ENCODE measurements at places on chromosomes 1 and 21.
A peak's percentile ranks its signal among the peaks of the same experiment; 100 is the strongest.

DNA sequence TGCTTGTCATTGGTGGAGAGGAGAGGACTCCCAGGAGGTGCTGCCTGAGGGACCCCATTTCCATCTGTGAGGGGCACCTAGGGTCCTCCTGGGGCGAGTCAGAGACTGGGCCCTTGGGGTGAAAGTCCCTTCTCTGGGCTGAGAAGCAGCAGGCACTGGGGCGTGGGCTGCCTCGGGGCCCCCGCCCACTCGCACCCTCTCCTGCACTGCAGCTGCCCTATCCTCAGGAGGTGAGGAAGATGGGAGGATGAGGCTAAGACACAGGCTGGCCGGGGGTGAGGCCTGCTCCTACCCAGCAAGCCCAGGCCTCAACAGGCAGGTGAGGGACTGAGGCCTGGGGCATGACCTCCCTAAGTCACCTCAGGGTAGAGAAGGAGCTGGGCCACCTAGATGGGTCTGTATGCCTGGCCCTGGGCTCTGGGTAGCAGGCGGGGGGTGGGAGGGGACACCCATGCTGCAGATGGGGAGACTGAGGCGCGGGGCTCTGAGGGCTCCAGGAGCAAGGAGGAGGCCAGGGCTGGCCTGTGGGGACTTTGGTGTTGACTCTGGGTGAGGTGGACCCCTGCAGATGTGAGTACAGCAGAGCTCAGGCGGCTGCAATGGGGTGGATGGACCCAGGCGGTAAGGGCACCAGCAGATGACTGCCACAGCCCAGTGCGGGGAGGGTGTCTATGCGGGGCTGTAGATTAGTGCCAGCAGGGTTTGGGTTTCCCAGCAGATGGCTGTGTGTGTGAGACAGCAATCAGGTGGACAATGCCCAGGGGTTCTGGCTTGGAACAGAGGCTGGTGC is 10.4 kb upstream of the ZNF669 start:
- DNase-seq: no peak

GRCh38 chr1:234616644-234617043 is 6.7 kb upstream of the IRF2BP2 start:
- no peak for DNase-seq

DNA sequence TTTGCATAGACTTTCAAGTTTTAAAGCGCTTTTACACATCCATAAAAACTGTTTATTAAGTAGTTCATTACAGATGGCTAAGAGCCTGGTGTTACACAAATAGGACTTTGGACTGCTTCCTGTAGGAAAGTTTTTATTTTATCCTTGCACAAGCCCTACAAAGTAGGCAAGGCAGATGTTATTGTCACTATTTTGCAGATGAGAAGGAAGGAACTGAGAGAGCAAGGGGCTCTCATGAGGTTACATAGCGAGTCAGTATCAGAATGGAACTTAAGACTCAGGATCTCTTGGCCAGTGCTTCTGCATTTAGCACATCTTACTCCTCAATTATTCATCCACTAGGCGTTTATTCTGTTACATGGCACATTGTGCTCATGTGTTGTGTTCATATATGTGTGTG is 2.6 kb upstream of the MAPKAPK2 start:
- DNase-seq: no peak

DNA sequence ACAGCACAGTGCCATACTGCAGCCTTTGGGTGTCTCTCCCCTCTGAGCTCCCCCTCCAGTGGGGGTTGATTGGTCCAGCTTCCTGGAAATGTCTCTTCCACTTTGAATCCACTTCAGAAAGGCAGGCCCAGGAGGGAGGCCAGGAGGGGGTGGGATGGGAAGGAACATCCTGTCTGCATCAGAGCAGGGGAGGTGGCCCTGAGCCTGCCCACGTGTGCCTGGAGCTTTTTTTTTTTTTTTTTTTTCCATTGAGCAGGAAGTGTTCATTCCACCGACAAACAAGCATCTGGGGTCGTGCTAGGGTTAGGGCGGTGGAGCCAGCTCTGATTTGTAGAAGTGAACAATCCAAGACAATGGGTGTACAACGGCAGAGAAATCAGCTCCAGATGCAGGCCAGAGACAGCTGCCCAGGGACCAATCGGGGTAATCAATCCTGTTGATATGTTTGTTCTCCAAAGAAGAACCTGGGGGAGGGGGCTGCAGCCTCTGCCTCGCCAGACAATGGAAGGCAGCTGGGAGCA is 93.3 kb downstream of the SSBP3 start:
- peak; percentile 41 for DNase-seq

- no peak for DNase-seq
These were observed 135.0 kb upstream of the COL6A1 start for GRCh38 chr21:45846373-45847160.

- DNase-seq: no peak
These were observed 23.0 kb upstream of the RBBP5 start for GRCh38 chr1:205144751-205145150.

GRCh38 chr1:38297842-38298241 is 251.2 kb upstream of the POU3F1 start:
- DNase-seq: no peak
